ENCODE measurements at places on chromosomes 11 and 22. TPM values are rescaled to one million over a fixed set of nuclear protein-coding genes. Genes with fewer than 3 reads are reported as not detected.

DNA sequence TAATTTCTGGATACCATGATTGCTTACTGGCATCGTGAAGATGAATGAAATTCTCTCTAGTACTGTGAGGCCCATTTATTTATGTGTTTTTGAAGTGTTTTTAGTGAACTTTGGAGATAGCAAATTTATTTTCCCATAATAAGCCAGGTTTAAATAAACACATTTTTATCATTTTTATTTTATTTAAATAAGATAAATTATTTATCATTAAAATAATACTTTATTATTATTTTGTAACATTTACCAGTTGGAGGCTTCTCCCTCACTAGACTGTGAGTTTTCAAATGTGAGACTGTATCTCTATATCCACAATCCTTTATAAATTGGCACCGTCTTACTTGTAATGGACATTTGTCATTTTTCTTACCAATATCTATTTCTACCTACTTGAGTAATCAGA, 351.7 kb downstream of the METTL15 start:
- DNase-seq: no peak

GRCh38 chr11:10311802-10312201, 6.9 kb downstream of the ADM start:
- no peak for DNase-seq

NCAPH2 gene
- 51.8 TPM for total RNA-seq

DNA sequence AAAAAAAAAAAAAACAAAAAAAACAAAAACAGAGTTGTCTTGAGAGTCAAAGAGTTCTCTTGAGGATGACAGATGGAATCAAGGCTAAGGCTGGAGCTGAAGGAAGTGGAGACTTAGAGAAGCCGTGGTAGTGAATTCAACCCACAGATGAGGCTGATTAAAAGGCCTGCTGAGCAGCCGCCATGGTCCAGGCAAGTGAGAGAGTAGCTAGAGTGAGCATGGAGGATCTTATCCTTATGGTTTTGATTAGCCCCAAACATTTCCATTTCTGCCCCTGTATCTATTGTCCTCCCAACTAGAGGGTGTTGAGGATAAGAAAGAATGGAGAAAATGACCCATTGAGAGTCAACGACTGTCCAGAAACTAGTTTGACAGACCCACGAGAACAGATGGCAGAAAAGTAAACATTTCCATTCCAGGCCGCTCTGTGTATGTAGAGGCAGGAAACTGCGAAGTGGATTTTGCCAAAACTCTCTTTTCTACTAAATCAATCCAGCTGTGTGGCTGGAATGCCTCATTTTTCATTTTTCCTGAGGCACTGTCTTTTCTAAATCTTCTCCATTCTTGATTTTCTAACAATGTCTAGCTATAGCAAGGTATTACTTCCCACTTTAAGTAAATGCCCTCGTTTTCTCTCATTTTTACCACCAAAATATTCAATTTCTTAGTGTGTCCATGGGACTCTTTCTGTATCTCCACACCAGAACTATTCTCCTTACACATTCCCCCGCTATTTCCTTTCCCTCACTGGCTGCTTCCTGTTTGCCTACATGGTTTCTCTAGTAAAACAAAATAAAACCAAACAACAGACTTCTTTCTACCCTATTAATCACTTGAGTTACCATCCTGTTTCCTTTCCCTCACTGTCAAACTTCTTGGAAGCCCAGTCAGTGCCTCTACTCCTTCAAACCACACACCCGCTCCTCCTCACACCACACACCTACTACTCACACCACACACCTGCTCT, 5.4 kb upstream of the MMP8 start:
- no peak for DNase-seq

MRGPRE gene
- not detected for total RNA-seq

MUC5AC gene
- not detected for total RNA-seq

DNA sequence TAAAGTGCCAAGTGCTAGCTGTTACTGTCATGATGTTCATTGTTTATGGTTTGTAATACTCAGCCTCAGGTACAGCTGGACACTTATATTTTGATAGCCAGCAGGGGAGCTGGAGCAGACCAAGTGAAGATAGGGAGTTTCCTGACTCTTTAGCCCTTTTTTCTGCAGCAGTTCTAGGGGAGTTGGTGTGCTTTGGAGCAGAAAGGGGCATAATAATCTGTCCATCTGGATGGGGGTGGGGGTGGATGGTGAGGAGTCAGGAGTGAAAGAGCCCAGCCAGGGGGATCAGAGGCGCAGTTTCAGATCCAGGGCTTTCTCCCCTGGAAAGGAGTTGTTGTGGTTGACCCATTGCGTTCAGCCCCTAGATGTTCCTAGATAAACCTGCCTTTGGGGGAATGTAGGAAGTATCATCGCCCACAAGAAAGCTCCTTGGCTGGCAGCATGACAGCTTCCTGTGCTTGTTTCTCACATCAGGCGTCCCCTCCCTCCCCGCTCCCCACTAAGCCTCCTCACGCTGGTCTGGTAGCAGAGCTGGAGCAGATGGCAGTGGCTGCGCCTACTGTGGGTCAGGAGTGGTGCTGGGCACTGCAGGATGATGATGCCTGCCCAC, 41.9 kb downstream of the MED15 start:
- no peak for DNase-seq

DNA sequence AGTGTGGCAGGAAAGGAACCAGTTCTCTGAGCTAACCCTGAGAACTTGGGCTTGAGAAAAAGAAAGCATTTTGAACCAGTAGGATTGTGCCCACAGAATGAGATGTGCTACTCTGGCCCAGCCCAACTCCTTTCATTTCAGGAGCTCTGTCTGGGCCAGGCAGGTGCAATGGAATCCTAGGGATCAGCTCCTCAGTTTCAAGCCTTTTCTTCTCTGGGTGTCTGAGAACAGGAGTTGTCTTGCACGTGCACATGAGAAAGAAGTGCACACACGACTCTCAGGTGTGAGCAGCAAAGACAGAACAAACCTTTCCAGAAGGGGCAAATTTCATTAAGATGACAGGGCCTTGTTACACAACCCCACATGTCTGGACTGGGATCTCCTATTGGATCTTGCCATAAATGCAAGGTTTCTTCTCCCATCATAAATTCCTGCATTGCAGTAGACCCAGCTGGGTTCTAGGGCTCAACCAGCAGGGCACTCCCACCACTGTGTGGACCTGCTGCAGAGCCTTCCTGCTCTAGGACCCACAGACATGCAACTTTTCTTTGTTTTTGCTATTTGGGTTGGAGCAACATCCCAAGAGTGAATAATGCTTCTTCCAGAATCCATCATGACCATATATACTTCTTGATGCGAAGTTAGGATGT, 24.5 kb upstream of the GGTLC2 start:
- no peak for DNase-seq

GRCh38 chr11:72771507-72771906, 19.3 kb upstream of the ARAP1 start:
- no peak for DNase-seq

DNA sequence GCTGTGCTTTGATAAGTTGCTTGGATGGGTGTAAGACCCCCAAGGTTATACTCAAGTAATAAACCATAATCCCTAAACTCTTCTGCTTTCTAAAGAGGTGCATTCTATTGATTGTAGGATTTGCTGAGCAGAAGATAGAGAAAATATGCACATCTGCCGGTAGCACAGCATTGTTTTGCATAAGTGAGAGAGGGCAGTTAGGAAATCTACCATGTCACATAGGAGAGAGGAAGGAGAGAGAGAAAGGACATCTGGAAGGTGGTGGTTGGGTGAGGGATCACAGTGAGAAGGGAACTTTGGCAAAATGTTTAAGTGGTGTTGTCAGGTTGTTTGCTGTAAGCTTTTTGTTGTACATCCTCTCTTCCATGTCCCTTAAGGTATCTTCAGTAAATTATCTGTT, 73.6 kb upstream of the BDNF start:
- no peak for DNase-seq

DNA sequence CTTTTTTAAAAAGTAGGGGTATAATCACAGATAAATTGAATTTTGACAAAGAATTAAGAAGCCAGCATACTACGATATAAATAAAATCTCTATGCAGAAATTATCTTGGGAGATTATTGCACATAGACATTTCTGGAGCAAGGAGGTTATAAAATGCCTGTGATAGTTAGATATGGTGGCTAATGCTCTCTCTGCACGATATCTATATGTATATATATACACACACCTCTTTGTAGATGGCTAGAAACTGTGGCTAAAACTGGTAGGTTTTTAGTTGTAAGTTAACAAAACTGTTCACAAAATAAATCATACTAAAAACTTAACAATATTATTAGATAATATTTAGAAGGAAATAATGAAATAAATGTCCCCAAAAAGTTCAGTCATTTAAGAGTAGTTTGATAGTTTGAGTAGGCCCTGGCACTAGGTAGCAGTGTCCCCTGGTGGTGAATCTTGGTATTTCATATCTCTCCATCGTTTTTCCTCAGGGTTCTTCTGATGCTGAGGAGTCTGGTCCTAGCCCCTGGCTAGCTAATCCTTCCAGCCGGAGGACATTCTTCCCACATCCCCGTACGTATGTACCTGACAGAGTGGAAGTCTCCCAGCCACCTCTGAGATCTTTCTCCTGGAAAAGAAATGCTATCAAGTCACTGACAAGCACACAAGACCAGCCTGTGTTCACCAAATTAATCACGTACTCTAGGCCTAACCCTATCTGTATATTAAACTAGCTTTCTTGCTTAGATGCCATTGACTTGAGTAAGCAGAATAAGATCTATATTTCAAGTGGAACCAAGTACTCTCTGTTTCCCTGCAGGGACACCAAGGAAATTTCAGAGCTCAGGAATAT, 32.2 kb downstream of the ART5 start:
- no peak for DNase-seq

- no peak for DNase-seq
Observed at GRCh38 chr11:34380696-34381095, 22.9 kb upstream of the ABTB2 start.

DNA sequence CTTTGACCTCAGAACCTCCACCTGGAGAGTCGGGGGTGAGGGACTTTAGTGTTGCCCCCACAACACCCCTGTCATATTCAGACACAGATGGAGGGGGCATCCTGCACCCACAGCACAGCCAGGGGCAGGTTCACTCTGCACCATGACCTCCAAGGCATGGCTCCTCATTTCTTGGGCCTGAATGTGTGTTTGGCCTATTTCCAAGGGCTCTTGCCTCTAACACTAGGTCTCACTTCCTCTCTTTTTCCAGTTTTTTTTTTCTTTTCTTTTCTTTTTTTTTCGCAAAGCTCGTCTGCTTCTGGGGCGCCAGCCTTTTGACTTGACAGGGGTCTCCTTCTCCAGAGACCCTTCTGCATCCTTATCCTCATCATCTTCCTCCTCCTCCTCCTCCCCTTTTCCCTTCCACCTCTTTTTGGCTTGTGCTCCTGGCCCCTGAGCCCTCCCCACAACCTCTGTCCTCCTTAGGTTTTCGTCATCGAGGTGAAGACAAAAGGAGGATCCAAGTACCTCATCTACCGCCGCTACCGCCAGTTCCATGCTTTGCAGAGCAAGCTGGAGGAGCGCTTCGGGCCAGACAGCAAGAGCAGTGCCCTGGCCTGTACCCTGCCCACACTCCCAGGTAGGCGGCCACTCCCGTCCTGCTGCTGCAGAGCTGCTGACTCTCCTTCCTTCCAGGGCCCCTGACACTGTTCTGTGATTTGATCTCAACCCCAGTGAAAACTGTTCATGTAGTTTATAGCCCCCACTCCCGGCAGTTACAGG, 3.8 kb downstream of the NCF4 start:
- DNase-seq: peak; percentile 57

PATE2 gene
- total RNA-seq: not detected

DNA sequence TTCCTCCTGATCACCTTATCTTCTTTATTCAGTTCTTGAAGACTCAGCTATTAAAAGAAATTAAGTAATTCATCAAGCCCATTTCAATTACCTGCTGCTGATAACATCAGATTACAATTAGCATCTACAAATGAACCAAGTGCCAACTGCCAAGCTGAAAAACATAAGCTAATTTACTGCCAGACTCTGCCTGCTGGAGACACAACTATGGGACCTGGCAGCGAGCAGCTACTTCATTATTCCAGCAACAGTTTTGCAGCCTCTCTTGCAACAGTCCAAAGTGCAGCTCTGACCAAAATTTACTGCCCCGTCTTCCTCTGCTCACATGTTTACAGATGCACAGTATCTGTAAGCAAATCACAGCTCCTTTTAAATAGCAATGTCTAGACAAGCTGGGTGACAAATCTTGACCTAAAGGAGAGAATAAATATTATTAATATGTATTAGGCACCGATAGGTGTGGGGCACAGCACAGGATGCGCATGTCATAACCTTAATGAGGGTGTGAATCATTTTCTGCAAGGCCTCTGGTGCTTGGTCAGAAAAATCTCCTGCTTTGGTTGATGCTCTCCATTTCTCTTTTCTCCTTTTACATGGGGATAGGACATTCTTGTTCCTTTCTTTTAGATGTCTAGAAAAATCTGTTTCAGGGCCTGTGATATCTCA, 232.2 kb upstream of the PITPNB start:
- no peak for DNase-seq

- no peak for DNase-seq
Observed at GRCh38 chr11:95284057-95285052, 53.4 kb upstream of the SESN3 start.

GRCh38 chr22:43851058-43851978, 11.0 kb downstream of the SULT4A1 start:
- DNase-seq: no peak

- peak; percentile 74 for DNase-seq
Observed at GRCh38 chr11:62708793-62709192, 1.3 kb downstream of the GNG3 start.

GRCh38 chr22:38572065-38572464, 2.1 kb upstream of the DMC1 start:
- DNase-seq: no peak

DNA sequence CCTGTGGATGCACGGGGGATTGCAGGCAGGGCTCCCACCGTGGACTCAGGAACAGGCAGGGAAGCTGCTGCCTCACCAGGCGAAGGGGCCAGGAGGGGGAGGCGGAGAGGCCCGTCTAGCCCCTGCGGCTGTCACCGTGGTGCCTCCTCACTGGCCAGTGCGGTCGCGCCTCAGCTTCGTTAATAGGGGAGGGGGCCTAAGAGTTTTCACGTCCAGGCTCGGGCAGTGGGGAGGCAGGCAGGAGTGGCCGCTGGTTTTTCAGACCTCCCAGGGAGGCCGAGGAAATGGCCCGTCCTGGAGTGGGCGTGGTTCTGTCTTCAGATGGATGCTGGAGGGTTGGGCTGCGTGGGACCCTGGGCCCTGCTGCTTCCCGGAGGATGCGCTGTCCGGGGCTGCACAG, 91.1 kb upstream of the B3GAT1 start:
- DNase-seq: peak; percentile 53

DNA sequence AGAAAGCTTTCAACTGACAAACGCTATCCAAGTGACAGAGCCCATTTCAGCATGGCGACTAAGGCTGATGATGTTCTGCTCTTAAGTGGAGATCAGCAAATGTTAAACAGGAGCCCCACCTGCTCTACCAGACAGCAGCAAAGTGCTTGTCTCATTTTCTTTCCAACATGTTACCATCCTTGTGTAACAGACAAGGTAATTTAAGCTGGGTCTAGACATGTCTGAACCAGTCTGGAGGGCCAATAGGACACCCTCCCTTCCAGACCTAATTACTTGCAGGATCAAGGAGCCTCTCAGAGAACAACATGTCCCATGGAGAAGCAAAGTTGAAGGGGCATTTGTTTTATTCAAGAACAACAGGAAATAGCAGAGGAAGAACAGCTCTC, 3.9 kb upstream of the LMO2 start:
- no peak for DNase-seq

CATSPER1 gene
- total RNA-seq: 3.4 TPM

- DNase-seq: no peak
Observed at GRCh38 chr11:1784761-1785650, 21.3 kb upstream of the CTSD start.

ST13 gene
- 192 TPM for total RNA-seq

PRG3 gene
- not detected for total RNA-seq
